ENCODE measurements at places on chromosomes 1 and 21. TPM values are rescaled to one million over a fixed set of nuclear protein-coding genes. Genes with fewer than 3 reads are reported as not detected.

PRDM16 gene
- 0.21 TPM for total RNA-seq

ADGRL2 gene
- not detected for total RNA-seq

SPATA45 gene
- not detected for total RNA-seq

TP73 gene
- 1.3 TPM for total RNA-seq

ALX3 gene
- total RNA-seq, result not detected

GIPC2 gene
- total RNA-seq, result 0.37 TPM

UBASH3A gene
- total RNA-seq, result 74.0 TPM

SLC22A15 gene
- total RNA-seq, result 0.60 TPM
